ENCODE measurements at places on chromosomes 11 and 22.

DNA sequence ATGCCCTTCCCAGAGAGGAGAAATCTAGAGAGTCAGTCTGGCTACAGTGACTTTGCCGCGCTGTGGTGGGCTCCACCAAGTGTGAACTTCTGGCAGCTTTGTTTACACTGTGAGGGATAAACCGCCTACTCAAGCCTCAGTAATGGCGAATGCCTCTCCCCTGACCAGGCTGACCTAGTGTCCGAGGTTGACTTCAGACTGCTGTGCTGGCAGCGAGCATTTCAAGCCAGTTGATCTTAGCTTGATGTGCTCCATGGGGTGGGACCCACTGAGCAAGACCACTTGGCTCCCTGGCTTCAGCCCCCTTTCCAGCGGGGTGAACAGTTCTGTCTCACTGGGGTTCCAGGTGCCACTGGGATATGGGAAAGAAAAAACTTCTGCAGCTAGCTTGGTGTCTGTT lies 38.6 kb upstream of the PTH start:
- no peak for DNase-seq

DNA sequence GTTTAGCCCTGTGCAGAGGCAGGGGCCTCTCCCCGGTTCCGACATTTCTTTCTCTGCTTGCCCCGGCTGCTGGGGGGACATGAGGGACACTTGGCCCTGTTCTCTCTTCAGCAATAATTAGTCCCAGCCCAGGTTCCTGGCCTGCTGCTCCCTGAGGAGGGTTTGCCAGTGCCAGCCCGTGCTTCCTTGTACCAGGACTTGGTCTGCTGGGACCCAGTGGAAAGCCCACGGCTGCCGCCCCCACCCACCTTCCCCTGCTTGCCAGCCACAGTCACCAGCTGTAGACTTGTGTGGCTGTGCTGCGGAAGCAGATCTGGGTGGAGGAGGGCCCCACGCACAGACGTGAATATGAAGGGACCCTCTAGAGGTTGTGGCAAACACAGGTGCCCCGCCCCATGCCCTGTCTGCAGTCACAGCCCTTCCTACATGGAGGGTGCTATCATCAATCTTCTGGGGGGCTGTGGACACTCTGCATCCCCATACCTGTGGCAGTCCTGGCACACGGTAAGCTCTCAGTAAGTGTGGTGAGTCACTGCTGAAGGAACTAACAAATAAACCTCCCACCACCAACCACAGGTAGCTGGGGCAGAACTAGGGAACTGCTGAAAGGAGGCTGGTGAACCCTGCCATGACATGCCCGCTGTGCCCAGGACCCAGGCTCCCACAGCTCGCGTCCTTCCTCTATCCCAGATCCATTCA lies 949 bp downstream of the TP53AIP1 start:
- no peak for DNase-seq

DNA sequence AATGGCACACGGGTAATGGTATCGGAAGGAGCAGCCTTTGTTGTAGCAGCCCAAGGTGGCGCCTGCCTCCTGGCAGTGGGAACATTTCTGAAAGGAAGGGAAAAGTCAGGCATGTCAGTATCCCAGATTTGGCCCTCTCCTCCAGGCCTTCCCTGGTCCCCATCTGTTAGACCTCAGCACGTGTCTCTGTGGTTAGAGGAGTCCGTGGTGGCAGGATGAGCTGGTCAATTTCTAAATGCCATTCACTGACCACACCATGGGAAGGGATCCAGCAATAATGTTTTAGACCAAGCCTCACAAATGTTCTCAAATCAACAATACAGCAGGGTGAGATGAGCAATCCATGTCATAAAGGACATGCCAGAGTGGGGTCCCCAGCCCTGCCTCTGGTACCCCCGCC lies 49.0 kb upstream of the CYP2D6 start:
- DNase-seq = peak; percentile 80

DNA sequence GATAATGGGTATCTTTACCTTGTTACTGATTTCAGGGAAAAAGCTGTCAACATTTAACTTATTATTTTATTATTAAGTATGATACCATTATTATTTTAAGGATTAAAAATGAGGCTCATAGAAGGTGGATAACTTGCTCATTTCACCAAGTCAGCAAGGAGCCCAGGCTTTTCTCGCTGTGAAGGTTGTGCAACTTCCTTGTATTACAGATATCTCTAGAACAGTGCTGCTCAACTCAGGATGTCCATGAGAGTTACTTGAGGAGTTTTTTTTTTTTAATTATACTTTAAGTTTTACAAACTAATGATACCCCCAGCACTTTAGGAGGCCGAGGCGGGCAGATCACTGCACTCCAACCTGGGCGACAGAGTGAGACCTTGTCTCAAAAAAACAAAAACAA lies 98.2 kb downstream of the INSC start:
- DNase-seq = no peak

DNA sequence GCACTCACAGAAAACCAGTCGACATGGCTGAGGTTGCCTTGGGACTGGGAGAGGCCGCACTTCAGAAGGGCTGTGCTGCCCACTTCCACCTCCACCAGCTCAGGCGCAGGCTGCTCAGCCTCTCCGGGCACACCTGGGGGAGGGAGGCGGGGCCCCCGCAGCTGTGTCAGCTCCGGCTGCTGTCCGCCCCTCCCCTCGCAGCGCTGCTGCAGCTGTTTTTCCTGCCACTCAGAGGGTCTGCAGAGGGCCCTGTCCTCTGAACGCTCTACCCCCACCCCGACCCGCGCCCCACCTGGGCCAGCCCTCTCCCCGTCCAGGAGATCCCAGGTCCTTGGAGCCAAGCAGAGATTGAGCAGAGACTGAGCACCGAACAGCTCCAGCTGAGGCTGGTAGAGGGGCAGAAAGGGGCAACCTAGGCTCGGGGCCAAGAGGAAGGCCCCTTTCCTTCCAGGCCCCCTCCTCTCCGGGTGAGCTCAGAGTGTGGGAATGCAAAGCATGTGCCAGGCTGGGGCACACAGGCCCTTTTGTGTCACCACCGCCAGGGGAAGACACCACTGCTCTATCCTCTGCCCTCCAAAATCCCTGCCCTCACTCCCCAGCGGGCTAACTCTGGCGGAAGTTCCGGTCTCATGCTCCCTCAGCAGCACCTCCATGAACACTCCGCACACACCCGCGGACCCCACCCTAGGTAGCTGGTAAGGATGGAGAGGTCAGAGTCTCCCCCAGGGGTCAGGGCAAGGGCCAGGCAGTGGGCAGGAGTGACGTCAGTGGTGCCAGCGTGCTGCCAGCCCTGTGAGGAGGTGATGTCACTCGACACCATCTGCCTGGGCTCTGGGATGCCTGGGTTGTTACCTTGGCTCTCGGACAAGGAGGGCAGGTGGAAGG lies 1.6 kb downstream of the MCAM start:
- peak; percentile 88 for DNase-seq

DNA sequence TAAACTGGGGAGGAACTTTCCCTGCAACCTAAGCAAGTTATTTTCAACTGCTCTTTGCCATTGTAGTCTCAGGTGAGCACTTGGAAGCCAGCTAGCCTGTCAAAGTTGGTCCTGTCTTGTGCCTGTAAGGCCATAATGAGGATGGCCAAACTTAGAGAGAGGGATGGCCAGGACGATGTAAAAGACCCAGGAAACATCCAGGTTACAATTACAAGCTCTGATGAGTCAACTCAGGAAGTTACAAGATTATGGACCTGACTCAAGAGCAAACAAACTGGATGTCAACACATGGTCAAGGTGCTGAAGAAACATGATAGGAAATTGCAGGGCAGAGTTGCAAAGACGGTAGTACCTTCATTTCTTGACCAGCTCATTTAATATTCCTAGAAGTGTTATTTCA lies 1.6 kb downstream of the GTPBP1 start:
- no peak for DNase-seq

DNA sequence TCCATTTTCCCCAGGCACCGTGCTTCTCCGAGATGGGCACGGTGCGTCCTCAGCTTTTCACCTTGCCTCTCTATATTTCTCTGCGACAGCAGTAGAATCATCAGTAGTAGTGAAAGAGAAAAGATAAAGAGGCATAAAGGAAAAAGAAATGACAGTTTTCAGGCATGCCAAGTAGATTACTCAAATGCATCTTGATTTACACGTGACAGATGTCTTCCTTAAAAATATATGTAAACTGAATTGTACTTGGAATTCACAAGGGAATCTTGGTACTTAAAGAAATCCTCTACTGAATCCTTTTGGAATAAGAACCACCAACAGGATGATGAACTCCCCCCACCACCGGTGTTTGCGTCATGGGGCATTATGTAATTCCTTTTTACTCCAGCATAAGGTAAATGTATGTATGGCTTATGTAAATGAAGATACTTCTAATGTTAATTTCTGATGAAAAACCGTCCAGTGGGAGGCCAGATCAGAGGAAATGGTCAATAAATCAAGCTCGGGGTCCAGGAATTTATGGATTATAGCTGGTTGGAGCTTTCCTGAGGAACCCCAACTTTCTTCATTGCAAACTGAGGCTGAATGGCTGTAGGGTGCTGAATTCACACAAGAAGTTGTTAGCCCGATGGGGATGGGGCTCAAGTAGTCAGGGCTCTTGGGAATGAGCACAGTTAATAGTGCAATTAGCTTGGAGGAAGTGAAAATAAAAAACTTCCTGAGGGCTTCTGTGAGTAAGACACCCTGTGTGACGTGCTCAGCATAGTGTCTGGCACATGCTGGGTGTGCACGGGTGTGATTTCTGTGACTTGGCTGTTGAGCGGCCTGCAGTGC lies 630.4 kb downstream of the OPCML start:
- peak; percentile 33 for DNase-seq

DNA sequence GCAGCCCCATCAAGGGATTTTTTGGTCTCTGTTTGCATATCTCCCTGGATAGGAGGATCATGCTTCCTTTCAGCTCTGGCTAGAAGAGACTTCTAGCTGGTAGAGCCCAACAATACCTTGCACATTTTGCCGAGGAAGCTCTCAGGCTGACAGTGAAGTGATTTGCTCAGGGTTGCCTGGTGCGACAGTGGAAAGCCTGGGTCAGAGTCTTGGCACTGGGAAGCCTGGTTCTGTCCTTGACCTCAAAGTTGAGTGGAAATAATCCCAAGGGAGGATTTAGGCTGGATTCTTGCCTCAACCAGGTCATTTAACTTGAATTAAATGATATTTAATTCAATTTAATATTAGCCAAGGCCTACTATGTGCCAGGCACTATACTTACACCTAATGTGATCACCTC lies 24.4 kb upstream of the ALG8 start:
- DNase-seq = no peak

DNA sequence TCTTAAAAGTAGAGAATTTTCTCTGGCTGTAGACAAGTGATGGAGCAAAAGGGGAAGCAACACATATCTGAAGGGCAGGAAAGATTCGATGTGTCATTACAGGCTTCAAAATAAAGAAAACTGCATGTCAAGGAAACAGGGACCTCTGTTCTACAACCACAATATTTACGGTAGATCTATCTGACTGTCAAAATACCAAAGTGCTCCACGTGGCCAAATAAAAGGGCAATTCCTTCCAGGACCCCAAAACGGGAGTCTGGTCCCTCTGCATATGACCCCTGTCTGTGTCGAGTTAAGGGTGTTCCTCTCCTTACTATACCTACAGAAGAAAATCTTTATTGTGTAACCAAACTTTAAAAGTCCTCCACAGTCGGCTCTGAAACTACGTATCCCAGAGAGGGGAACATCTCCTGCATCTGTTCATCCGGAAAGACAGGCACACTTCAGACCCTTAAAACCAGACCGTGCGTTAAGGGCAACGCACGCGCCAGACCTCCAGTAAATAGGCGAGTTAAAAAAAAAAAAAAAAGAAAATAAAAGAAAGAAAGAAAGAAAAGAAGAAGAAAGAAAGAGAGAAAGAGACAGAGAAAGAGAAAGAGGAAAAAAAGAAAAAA lies 756 bp downstream of the CLNS1A start:
- no peak for DNase-seq

DNA sequence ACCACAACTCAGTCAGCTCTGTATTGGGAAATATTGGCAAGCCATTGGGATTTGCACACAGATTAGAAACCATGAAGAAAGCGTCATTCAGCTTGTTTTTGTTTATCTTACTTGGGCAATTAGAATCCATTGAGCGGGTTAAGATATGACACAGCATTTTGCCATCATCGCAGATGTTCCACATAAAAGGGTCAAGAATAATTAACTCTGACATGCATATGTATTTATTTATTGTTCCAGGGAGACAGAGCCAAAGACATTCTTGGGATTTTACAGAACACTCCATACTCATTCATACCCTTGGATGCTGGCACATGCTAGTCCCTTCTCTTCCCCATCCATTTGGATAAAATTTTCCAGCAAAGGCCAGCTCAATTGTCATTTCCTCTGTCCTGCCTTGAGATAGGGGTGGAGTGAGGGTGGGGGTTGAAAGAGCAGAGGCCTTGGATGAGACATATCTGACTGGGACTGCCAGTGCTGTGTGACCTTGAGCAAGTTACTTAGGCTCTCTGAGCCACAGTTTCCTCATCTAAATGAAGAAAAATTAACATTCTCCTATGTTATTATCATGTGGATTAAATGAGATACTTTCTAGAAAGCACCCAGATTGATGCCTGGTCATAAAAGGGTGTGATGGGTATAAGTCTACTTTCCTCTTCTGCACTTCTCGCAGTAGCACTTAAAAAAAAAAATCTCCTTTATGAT lies 179.7 kb downstream of the RRAS2 start:
- no peak for DNase-seq

Measured in cerebellum (tissue), 4 donors.